ENCODE measurements at places on chromosomes 5 and 9.

- DNase-seq = no peak
Observed at GRCh38 chr5:62937661-62938558, 359.3 kb downstream of the LRRC70 start.

GRCh38 chr5:140324041-140324600, 21.2 kb upstream of the PFDN1 start:
- no peak for DNase-seq

DNA sequence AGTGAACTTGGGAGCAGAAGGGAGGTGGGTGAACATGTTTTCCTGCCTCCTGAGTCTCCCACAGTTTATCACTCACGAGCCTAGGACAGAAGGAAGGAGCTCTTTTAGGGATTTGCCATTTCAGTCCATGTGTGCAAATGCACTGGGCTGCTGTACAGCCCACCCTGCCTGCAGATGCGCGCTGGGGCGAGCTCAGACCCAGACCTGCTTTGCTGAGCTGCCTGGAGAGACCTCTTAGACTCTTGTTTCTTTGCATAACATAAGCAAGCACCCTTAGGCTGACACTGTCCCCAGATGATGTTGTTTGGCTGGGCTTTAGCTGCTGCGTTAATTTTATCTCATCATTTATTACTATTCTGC, 199.0 kb downstream of the CACNA1B start:
- DNase-seq = no peak

GRCh38 chr5:142618130-142618523, 67.8 kb downstream of the FGF1 start:
- DNase-seq = no peak

DNA sequence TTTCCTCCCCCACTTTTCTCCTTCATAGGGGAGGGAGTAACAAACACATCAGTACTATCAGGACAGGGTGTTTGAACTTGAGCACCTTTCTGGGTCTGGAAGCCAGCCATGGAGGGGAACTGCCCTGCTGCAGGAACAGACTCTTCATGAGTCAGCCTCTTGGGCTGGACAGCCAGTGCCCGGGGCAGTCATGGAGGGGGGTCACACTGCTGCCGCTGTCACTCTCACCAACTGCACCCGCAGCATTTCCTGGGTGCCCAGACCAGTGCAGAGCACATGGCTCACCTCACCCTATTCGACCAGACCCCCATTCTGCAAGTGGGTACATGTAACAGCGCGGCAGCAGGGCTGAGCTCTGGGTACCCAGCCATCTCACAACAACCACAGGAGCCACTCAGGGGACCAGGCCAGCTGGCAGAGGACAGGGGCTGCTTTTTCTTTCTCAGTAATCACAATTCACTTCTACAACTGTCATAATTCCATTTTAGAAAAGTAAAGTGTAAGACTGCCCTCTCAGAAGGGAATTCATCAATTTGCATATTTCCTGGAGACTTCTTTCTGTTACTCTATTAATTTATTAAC, 118.4 kb downstream of the CTNND2 start:
- no peak for DNase-seq

GRCh38 chr5:17893026-17893635, 258.9 kb downstream of the TAF11L14 start:
- DNase-seq = no peak

DNA sequence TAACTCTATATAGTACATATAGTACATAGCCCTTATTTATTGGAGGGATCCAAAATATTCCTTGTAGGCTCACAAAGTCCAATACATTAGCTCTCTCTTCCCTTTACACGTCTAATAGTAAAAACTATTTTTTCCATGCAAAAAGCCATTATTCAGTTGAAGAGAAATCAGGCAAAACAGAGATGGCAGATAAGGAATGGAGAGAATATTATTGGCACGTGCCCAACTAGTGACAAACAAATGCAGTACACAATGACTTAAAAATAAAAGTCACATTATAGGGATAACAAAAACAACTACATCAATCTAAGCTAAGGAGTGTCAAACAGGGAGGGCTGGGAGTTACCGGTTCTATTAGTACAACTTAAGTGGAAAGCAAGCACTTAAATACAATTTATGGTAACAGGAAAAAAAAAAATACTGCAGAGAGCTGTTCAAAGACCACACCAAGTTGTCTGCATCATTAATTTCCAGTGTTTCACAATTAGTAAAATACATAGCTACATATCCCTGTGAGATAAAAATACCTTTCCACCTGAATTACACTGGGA, 4.1 kb upstream of the SCAI start:
- no peak for DNase-seq

DNA sequence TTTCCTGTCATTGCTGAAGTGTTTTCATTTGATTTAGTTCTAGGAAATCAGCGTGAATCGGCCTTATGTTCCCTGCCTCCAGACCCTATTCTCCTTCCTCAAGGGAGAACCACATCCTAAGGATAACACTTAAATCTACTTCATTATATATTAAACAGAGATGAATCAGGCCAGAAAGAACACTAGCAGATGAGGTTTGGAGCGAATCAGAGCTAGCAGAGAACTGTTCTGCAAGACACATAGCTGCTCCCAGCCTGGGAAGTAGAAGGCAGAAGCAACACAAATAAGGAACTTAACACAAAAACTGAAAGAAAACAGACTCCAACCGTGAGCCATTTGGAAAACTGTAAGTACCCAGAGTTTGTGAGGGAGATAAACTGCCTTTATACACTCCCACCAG, 718.2 kb downstream of the SEMA5A start:
- DNase-seq = no peak

DNA sequence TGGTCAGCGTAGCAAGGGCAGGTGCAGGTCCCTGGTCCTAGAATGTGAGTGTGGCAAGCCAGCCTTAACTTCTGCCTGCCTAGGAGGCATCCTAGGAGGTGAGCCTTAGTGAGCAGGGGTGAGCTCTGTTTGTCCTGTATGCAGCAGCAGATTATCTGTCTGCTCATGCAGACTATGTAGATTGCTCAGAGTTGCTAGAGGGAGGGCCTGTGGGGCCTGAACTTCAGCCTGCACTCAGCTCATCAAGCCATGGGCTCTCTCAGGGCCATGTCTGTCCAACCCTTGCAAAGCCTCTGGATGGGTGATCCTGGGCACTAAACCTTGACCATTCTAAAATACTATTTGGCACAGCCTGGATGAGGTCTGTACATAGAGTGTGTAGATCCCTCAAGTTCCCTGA, 8.5 kb upstream of the CTSL start:
- no peak for DNase-seq

DNA sequence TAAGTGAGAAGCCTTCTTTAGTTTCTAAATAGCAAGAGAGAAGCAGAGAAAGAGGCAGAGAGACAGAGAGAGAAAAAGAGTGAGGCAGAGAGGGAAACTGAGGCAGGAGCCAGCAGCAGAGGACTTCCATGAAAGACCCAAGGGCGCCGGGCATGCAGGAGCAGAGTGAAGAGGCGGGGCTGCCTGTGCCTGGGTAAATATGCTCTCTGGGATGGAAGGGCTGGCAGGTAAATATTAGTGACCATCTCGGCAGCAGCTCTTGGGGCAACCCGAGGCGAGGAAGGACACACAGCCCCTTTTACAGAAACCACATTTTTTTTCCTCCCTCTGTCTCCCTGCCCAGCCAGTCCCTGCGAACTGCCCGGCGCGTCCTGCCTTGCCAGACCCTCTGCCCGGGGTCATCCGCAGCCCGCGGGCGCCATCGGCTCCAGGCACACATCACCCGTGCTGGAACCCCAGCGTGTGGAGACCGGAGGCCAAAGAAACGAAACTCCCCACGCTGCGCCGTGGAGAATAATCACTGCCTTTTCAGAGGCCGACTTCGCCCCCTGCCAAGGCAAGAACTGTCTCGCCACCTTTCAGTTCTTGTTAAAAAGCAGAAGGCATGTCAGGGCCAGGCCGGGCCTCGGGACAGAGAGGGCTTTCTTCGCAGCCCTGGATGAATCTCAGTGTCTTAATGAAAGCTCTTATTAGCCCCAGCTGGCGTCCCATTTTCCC, 61.3 kb downstream of the BOD1 start:
- DNase-seq = no peak

GRCh38 chr9:109918339-109919163, 138.6 kb downstream of the PALM2AKAP2 start:
- DNase-seq = no peak

- DNase-seq = no peak
Observed at GRCh38 chr5:153498516-153498915, 8.0 kb downstream of the GRIA1 start.

GRCh38 chr5:135085936-135086725, 52.1 kb upstream of the PITX1 start:
- no peak for DNase-seq
